ENCODE measurements at places on chromosomes 3 and 15.

- no peak for DNase-seq
Observed at GRCh38 chr15:64112073-64112772, 16.4 kb downstream of the SNX1 start.

- DNase-seq: no peak
Observed at GRCh38 chr15:96353416-96353929, 23.0 kb downstream of the NR2F2 start.

- no peak for DNase-seq
Observed at GRCh38 chr3:154310840-154311239, 13.4 kb downstream of the DHX36 start.

DNA sequence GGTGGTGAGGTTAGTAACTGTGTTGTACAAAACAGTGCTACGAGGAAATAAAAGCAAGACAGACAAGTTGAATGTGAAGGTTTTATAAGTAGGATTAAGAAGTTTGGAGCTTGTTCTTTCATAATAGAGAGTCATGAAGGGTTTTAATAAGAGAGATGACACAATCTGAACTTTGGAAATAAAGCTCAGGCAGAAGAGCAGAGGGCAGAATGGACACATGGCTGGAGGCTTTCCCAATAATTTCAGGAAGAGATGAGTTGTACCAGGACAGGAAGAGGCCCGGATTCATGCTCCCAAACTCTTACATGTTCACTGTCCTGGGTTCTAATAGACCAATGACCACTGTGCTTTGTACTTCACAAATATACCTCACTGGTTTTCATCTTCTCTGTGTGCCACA is 194.8 kb downstream of the SLC9A9 start:
- DNase-seq: no peak

GRCh38 chr3:30649572-30650318 is 43.3 kb downstream of the TGFBR2 start:
- no peak for DNase-seq

- DNase-seq: no peak
Observed at GRCh38 chr15:76163457-76164295, 103.9 kb downstream of the TMEM266 start.

- DNase-seq: no peak
Observed at GRCh38 chr3:149391960-149392359, 14.5 kb upstream of the TM4SF1 start.

- no peak for DNase-seq
Observed at GRCh38 chr15:89057506-89058133, 30.6 kb upstream of the ABHD2 start.

- DNase-seq: no peak
Observed at GRCh38 chr15:67883234-67883773, 43.5 kb upstream of the RNU6-1 start.

GRCh38 chr3:128998561-128998960 is 2.5 kb upstream of the EFCC1 start:
- DNase-seq: no peak

- DNase-seq: no peak
Observed at GRCh38 chr3:166177130-166177529, 339.9 kb upstream of the BCHE start.

- DNase-seq: no peak
Observed at GRCh38 chr15:80492409-80492808, 88.2 kb downstream of the ARNT2 start.

DNA sequence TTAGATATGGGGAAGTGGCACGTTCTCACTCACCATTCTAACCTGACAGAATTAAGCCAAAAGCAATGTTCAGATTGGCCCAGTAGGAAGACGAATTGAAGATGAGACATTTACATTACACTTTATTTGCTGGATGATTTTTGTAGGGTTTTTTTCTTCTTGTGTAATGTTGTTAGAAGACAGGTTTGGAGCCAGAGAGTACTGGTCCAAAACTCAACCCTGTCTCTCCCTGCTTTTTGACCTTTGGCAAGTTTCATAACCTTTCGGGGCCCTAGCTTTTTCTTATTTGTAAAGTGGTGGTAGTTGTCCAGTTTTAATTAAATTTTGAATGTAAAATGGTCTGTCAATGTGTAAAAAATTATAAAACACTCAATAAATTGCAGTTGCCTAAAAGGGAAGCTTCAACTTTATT is 29.5 kb downstream of the PDE8A start:
- DNase-seq: no peak

Measured in cortex of kidney (tissue), 1 donor.